ENCODE measurements at places on chromosomes 6 and 20.

DNA sequence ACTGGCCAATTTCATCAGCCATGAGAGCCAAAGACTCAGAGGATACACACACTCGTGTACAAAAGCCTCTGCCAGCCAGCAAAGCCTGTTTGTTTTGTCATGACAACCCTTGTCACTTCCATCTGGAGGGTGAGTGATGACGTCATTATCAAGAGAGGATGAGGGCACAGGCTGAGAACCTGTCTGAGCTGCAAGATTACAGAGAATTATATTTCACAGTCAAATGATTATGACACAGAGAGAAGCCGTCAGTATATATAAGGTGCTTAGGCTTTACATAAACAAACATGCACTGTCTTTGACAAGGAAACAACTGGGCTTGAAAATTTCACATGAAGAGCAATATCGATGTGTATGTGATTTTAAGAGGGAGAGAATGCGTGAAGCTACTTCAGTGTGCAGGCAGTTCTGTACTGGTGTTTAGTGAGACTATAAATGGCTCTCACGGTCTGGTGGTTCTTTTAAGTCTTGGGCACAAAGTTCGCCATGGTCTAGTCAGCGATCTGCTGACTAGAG lies 36.5 kb upstream of the BCLAF1 start:
- peak; percentile 15 for DNase-seq

DNA sequence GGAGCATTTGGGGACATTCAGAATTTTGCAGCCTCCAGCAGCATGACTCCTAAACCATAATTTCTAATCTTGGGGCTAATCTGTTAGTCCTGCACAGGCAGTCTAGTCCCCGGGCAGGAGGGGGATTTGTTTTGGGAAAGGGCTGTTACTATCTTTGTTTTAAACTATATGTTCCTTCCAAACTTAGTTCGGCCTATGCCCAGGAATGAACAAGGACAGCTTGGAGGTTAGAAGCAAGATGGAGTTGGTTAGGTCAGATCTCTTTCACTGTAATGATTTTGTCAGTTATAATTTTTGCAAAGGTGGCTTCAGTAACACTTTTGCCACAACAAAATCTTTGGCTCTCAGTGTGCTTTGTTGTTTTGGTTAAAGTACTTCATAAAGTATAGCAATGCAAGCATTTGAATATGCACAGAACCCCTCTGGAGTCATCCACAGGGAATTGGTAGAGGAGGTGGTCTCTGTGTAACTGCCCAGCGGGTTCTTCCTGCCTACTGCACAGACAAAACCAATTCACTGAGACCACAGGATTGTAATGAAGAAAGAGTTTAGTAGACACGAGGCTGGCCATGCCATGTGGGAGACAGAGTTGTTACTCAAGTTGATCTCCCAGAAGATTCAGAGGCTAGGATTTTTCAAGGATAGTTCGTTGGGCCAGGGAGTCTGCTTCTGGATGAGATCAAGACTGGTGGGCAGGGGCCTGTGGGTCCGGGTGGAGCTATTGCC lies 224.1 kb upstream of the MYLIP start:
- no peak for DNase-seq

- DNase-seq: no peak
Observed at GRCh38 chr20:44138867-44139266, 48.1 kb downstream of the JPH2 start.

DNA sequence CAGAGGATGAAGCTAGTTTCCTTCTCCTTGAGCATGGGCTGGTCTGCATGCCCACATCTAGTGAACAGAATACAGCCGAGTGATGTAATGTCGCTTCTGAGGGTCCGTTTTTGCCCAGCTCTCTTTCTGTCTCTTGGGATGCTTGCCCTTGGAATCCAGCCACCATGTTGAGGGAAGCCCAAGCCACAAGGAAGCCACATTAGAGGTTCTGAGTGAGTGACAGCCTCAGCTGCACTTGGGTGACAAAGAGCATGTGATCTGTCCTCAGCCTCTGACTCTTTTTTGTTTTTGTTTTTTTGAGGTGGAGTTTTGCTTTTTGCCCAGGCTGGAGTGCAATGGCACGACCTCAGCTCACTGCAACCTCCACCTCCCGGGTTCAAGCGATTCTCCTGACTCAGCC lies 100.6 kb upstream of the SALL4 start:
- DNase-seq: no peak

- DNase-seq: no peak
Observed at GRCh38 chr6:37218511-37218910, 39.1 kb upstream of the TBC1D22B start.

GRCh38 chr6:135853986-135854385 lies 2.5 kb downstream of the PDE7B start:
- DNase-seq: no peak

DNA sequence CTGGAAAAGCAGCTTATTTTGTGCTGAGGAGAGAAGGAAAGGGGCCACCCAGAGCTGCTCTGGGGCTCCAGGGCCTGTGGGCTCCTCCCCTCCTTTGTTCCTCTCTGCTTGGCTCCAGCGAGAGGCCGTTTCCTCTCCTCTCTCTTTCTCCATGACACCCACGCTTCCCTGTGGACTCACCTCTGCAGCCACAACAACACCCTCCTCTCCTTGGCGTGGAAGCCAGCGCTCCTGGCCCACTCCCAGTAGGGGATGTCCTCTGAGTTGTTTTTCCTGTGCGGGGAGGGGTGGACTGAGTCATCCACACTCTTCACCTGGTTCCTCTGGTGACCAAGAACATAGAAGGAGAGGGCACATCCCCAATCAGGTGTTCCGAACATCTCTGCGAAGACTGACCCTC lies 4.9 kb upstream of the CDSN start:
- no peak for DNase-seq

GRCh38 chr6:100105138-100105537 lies 111.1 kb upstream of the MCHR2 start:
- DNase-seq: no peak

GRCh38 chr6:131831886-131832285 lies 24.1 kb downstream of the ENPP1 start:
- no peak for DNase-seq

DNA sequence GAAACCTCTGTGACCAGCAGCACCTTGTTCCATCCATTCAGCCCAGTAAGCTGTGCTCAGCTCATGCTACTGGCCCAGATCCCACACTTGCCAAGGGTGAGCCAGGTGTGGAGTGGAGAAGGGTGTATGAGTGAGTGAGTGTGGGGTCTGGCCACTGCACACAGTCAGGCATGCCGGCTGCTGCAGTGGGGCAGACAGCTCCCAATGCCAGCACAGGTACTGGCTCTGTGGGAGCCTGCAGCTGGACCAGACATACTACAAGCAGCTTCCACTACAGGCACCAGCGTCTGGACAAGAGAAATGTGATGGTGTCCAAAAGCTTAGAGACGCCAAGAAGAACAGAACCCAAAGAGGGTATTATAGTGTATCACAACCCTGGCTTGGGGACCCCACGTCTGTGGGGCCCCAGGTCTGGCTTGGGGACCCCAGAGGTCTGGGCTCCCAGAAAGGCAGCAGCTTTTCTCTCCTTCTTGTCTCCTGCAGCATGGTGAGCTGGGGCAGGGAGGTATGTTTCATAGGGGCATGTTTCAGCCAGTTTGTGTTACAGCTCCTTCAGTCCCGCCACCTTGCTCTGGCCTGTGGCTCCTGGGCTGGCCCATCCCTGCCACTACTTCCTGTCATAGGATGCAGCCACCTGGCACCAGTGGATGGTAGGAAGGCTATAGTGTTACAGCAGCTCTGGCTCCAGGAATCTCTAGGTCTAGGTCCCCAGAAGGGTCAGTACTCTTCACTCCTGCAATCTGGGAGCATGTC lies 152.4 kb upstream of the HSF2 start:
- no peak for DNase-seq

GRCh38 chr20:44745598-44746366 lies at the start of gene KCNK15:
TSS of gene KCNK15 (plus strand) at chr20:44745865. CDS start at chr20:44745911, 46 bp downstream.
- no peak for DNase-seq

DNA sequence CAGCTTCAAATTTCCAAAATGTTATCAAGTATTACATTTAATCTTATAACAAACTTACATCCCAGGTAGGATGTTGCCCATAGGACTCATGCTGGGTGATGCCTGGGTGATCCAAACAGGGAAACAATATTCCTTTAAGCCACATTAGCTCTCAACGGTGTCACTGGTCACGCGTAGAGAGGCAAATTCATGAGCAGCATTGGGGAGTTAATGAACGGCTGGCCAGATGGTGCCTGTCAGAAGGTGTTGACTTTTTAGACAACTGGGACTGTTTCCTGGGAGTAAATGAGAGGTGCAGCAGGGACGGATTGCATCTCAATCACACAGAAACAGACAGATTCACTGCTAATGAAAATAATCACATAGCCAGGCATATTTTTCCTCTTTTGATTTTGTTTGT lies 83.3 kb upstream of the ID4 start:
- peak; percentile 56 for DNase-seq

DNA sequence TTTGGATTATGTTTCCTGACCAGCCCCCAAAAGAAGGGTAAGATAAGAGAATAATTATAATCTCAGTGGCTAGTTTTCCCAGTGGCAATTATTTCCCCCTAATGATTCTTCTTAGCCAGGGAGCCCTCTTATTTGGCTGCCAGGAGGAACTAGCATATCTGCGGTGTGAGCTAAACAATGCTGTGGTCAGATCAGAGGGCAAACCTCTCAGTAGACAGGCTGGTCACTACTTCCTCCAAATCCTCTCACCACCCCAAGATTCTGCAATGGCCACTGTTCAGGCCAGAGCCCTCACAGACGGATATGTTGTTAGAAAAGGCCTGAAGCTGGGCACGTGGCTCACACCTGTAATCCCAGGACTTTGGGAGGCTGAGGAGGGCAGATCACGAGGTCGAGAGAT lies 273.4 kb upstream of the SASH1 start:
- no peak for DNase-seq

DNA sequence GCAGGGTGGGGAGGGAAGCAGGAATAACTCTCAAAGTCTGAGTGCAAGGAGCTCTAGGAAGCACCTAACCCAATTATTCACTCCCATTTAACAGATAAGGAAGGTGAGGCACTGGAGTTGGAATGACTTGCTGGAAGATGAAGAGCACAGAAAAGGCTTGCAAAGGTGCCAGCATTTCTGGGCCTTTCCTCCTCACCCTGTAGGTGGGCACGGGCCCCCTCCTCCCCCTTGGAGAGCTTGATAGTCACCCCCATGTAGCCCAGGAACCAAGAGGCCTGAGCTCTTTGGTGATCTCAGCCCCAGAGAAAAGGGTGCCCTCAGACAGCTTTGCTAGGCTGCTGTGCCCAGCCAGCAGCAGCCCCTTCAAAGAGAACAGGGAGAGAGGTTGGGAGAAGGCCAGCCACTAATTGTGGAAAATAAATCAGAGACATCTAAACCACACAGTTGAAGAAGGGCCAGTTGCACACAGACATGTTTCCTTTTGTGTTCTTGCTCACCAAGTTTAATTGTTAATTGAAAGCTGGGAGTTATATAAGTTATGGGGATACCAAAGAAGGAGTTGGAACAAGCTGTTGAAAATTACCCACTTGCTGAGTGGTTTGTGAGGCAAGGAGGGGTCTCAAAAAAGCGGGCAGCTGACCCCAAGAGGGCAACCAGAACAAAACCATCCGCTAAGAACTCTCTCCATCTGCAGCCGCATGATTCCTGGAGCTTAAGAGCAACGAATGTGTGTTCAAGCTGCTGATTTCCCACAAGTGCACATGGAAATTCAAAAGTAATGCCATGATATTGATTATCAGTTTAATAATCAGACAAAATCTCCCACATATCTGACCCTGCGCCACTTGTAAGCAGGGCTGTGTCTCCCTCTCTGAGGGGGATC lies 77.0 kb downstream of the MRPL14 start:
- no peak for DNase-seq

DNA sequence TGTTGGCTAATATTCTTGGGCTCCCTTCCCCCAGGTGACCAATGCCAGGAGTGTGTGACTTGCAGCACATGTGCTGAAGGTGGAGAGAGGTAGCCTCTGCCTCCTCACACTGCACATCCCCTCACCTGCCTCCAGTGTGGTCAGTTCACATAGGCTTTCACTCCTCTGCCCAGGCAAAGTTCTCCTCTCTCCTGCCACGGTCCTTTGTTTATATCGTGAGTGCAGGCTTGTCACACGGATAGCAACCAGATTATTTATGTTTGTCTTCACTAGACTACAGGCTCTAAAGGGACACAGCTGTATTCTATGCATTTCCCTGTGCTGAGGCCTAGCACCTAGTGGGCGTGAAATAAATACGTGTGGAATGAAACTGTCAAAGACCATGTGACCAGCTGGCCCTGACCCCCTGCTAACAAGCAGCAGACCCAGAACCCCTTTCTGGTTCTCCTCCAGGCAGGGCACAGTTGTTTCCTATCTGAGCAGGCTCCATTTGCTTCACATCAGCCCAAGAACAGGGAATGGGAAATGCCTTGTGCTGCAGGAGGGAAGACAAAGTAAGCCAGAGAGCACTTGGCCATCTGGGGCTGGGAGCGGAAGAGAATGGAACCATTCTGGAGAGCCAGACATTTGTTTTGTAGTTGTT lies 42.3 kb downstream of the UNC5CL start:
- no peak for DNase-seq

- DNase-seq: no peak
Observed at GRCh38 chr20:60587986-60588385, 629.8 kb downstream of the CDH26 start.

DNA sequence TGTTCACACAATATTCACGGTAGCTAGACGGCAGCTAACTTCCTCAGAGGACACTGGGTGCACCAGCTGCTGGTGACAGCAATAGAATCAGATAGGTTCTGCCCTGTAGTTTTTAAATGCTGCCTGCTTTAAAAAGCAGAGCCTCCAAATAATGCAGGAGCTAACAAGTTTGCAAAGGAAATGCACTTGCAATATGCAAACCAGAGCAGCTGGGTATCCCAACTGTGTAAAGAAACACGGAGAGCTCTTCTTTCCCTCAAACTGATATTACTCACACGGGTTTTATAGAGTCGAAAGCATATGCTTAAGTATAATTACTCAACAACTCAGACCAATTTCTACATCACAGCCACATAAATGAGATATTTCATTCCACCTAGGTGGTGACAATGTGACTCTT lies 432.7 kb downstream of the TFAP2A start:
- DNase-seq: no peak

DNA sequence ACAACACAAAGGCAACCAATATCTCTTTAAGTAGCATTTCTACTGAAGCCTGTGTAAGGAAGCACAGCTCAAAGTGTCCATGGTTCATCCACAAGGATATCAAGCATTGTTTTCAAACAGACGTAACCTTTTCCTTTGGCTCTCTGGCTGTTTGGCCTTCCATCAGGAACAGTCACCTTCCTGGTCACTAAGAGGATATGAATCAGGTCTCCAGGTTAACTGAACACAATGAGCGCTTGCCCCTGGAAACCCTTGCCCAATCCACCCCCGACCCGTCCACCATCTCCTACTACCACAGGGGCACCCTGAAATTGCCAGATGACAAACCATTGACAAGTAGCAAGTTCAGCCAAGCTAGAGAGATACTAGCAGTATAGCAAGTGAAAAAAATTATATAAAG lies 114.4 kb upstream of the COL21A1 start:
- DNase-seq: no peak

GRCh38 chr6:15715851-15716250 lies 53.0 kb upstream of the DTNBP1 start:
- no peak for DNase-seq

DNA sequence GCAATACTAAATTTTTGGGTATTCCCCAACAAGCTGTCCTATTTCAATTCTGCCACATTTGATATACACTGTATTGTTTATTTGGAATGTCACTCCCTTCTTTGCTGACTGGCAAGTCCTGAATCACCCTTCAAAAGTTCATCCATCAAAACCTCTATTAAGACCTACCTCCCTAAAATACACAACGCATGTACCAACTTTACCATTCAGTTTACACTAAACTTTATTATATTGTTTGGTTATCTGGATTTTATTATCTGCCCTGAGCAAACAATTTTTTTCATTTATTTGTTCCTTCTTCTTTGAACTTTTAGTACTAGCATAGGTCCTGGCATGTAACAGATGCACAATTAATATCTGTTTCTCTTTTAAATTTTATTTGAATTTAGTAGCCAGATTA lies 958.2 kb upstream of the ADGRB3 start:
- no peak for DNase-seq

All from NCI-H1105 (cell line).